ENCODE measurements at places on chromosomes 3 and 15.

GRCh38 chr3:11640009-11640673 lies 3.6 kb downstream of the VGLL4 start:
- DNase-seq: no peak

- DNase-seq: no peak
Observed at GRCh38 chr15:29196290-29196689, 73.3 kb downstream of the NSMCE3 start.

DNA sequence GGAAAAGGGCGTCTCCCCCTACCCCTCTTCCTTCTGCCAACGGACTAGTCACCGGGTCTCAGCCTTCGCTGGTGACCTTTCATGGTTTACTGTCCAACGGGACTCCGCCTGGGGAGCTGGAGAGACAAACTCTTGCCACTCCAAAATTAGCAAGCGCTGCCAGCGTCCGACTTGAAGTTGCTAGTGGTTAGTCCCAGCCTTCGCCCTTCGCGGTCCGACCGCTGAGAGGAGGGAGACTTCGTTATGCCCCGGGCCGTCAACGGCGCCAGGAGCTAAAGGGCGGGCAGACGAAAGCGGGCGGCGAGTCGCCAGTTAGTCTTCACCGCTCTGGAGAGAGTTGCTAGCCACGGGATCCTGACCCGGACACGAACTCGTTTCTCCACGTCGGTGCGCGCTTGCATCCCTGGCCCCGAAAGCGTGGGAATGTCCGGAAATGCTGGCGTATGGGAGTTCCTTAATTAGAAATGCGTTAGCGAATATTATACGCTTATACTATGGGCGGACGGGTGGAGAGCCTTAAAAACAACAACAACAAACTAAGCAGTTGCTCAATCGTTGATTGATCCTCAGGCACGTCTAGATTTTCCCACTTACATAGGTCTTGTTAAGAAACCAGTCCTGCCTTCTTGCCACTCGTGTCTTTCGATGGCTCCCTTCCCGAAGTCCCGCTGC lies 716 bp downstream of the SMC4 start:
- peak; percentile 30 for DNase-seq

GRCh38 chr3:46524832-46525231 lies 27.1 kb downstream of the RTP3 start:
- DNase-seq: no peak

GRCh38 chr3:51983578-51984268 lies 388 bp downstream of the ACY1 start:
- no peak for DNase-seq

GRCh38 chr3:175073219-175073905 lies 214.2 kb downstream of the NAALADL2 start:
- DNase-seq: no peak

DNA sequence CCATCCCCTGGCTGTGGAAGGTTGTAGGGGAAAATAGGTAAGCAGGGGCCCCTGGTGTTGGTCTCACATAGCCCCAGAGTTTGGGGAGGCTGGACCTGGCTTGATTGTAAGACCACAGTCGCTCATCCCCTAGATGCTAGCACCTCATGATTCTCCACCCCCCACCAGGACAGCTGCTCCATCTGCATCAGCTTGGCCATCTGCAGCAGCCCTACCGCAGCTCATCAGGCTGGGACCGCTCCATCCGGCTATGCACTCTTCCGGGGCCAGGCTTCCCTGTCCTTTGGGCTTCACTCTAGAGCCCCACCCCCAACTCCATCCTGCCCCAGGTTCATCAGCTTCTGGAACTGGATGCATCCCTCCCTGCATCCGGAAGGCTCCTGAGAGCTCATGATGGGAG lies 12.6 kb downstream of the SCN5A start:
- DNase-seq: no peak

DNA sequence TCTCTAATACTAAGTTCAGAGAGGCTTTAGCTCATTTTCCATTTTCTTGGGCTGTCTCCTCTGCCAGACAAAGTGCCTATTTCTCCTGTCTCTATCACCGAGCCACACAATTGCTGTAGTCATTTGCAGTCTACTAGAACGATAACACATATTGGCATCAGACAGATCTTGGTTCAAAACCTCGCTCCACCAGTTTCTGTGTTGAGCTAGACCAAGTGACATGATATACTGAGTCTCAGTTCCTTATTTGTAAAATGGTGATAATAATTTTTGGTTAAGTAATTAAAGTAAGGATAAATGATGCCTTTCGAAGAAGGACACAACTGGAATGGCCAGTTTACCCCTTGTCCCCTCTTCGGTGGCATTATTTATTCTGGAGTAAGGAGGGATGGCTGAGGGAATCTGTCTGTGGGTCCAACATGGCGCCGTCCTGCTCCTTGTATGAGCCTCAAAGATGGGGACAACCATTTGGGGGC lies 398 bp upstream of the RAB7A start:
- no peak for DNase-seq

DNA sequence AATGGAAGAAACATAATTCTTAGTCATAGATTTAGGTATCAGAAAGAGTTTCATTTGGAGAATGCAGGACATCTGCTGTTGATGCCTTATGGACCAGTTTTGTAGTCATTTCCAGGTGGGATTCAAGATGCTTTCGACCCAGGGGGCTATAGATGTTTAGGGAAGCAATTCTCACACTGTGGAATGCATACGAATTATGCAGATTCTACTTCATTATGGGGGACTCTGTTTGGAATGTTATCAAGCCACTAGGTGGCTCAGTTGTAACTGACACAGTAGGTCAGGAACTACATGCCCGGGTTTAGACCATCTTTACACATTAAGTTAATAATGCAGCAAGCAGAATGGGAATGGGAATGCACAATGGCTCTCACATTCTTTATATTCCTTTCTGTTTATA lies 1359.8 kb downstream of the ZPLD1 start:
- no peak for DNase-seq

DNA sequence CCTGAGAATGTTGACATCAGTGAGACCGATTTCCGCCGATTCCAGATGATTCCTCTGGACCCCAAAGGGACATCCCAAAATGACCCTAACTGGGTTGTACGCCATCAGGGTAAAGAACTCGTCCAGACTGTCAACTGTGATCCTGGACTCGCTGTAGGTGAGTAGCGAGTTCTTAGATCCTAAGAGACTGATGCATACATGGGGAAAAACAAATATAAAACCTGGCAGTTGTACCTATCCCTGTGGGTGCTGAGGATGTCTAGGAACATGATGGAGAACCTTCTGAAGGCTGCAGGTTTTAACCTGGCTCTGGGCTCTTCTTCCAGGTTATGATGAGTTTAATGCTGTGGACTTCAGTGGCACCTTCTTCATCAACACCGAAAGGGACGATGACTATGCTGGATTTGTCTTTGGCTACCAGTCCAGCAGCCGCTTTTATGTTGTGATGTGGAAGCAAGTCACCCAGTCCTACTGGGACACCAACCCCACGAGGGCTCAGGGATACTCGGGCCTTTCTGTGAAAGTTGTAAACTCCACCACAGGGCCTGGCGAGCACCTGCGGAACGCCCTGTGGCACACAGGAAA lies 12.3 kb downstream of the THBS1 start:
- DNase-seq: no peak

DNA sequence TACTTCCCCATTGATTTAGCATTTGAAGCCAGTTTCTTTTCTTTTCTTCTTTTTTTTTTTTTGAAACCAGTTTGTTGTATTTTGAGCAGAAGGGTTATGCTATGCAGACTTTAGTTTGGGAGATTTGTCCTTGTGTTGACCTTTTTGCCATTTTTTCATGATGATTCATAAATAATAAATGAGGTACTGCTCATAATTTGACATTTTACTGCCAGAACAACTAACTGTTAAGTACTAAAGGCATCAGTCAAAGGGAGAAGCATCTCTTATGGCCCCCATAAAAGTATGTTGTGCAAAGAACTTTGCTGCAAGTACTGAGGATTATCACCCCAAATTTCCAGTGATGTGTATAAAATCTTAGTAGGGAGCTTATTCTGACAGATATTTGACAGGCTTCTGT lies 1.7 kb upstream of the GPR87 start:
- no peak for DNase-seq

DNA sequence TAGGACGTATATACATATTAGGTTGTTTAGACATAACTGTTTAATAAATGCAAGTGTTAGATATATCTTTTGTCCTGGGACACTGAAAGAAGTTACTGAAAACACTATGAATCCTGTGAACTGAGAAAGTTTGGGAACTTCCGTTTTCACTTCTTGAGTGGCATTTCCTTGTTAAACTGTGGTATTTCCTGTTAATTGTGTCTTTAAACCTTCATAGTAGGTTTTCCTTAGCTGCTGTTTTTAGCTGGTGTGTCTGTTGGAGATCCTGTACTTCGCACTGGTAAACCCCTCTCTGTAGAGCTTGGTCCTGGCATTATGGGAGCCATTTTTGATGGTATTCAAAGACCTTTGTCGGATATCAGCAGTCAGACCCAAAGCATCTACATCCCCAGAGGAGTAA lies 37.1 kb downstream of the ATP6V1A start:
- no peak for DNase-seq

DNA sequence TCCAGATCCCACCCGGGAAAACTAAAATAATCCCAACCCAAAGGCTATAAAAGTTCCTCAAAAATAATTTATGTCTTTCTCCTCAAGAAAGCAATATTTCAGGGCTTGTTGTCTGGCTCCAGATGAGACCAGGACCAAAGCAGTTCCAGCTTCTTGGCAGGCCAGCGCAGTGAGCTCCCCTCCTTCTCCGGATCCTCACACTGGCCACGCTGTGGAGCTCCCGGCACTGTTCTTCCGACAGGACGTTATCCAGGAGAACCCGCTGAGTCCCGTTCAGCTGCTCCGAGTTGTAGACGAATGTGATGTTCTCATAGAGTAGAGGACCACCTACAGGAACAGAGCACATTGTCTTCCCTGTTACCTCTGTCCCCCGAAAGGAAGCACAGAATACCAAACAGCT lies 146.3 kb downstream of the P3H2 start:
- no peak for DNase-seq

DNA sequence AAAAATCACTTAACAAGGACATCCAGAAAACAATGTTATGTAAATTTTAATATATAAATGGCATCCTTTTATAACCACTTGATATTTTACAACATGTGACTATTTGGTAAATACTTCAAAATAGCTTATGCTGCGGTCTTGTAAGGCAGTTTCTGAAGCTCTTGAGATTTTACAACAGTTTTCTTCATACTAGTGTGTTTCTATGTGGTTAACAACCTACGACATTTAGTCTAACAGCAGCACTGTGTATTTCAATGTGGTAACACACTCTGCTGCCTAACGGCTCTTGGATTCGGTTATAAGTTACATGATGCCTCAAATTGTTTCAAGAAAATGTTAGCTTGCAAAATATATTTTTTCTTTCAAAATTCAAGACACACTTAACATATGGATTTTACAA lies 12.9 kb upstream of the MELTF start:
- DNase-seq: no peak

DNA sequence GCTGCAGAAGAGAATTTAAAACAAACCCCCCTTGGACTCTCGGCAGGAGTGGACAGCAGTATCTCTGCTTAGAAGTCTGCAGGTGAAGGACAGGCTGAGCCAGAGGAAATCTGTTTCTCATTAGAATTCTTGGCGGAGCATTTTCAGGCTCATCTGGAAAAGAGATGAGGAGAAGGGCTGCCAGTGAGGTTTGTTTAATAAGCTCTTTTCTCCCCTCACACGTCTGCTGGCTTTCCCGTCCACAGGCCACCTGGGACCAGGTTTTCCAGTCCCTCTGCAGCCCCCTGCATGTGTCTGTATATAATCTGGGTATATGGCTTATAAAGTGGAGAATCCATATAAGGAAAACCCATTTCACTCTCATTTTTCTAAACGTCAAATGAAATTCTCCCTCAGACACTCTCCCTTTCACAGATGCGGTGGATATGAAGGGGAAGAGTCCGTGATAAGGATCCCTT lies 155.4 kb upstream of the TPM1 start:
- no peak for DNase-seq

- DNase-seq: no peak
Observed at GRCh38 chr3:115351193-115351592, 204.1 kb upstream of the ZBTB20 start.

DNA sequence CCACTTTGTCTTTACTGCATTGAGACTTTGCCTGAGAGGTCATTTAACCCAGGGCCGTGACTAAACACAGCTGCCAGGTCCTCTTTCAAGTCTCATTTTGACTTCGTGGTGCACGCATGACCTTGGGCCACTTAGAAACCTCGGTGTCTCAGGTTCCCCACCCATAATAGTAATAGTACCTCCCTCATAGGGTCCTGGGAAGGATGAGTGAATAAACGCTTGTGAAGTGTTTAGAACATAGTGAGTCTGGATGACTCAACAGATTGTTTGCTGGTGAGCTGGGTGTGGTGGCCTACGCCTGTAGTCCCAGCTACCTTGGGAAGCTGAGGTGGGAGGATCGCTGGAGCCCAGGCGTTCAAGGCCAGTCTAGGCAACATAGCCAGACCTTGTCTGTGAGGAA lies 56.3 kb downstream of the BDH1 start:
- DNase-seq: no peak

DNA sequence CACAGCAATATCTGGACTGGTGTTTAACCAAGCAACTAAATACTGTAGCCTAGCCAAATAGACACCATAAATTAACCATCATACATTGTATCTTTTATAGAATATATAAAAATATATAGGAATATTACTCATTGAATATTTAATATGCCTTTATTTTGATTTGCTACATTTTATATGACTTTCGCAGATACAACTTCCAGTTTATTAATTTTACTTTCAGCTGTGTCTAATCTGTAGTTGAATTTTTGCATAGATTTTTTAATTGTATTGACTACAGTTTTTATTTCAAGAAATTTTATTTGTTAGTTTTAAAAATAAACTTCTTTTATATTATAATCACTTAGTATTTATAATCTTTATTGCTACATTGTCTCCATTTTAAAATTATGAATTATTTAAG lies 299.7 kb downstream of the LSAMP start:
- no peak for DNase-seq

GRCh38 chr3:194632809-194633348 lies 340 bp downstream of the TMEM44 start:
- DNase-seq: no peak

DNA sequence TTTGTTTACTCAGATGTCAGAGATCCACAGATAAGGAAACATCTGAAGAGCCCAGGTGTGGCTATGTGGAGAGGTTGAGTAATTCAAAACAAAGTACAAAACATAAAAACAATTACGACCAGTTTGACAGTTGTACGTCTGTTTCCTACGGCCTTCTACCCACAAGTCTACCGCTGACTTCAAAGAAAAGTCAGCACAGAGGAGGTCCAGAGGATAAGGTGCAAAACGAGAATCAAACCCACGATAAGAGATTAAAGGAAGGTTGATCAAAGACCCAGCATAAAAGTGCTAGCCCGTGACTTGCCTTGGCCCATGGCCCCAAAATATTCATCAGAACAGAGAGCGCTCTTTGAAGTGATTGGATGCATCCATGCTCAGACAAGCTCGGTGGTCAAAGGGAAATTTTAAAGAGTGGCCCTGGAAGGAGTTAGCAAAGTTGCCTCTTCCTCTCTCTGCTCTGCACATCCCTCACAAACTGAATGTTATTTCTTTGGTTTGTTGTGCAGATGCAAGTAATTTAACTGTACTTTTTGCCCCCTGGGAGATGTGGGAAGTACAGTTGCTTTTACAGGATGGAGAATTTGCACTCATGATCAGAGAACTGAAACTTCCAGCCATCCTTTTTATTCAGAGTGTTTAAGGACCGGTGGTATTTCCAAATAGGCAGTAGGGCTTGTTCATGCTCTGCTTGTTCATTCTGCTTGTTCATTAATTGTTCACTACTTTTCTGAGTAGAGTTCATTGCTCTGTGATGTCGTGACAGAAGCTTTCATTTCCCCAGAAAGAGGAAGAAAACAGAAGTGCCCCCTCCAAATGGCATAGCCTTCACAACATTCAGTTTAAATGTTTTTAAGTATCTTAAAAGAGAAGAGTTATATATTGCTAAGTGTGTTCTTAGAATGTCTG lies 31.1 kb downstream of the MME start:
- DNase-seq: no peak

All from effector CD4-positive, alpha-beta T cell (primary cell).